ENCODE measurements at places on chromosomes 5 and 9.

DNA sequence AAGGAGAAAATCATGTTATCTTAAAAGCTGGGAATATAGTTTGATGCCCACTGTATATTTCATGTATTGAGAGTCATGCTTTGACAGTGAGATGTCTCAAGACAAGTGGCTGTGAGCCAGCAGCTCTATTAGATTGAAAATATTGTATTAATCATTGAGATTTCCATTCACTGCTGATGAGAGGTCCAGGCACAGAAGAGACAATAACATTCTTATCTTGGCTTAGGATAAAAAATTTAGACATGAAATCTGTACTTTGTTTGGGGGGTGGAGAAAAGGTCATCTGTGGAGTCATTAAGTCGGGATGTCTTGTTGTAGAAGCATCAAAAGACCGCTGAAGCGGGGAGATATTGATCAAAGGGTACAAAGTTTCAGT is 97.9 kb upstream of the EQTN start:
- DNase-seq, result no peak

DNA sequence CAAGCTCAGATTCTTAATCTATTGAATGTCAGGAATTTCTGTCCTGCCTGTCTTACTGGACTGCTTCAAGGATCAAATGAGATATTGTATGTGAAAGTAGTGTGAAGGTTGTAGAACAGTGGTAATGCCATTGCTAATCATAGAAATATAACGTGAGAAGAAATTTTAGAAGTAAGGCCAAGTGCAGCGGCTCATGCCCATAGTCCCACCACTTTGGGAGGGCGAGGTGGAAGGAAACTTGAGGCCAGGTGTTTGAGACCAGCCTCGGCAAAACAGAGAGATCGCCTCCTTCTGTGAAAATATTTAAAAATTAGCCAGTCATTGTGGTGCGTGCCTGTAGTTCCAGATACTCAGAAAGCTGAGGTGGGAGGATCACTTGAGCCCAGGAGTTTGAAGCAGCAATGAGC is 5.1 kb upstream of the HSPA5 start:
- no peak for DNase-seq

GRCh38 chr5:143345671-143346440 is 57.6 kb downstream of the NR3C1 start:
- no peak for DNase-seq

DNA sequence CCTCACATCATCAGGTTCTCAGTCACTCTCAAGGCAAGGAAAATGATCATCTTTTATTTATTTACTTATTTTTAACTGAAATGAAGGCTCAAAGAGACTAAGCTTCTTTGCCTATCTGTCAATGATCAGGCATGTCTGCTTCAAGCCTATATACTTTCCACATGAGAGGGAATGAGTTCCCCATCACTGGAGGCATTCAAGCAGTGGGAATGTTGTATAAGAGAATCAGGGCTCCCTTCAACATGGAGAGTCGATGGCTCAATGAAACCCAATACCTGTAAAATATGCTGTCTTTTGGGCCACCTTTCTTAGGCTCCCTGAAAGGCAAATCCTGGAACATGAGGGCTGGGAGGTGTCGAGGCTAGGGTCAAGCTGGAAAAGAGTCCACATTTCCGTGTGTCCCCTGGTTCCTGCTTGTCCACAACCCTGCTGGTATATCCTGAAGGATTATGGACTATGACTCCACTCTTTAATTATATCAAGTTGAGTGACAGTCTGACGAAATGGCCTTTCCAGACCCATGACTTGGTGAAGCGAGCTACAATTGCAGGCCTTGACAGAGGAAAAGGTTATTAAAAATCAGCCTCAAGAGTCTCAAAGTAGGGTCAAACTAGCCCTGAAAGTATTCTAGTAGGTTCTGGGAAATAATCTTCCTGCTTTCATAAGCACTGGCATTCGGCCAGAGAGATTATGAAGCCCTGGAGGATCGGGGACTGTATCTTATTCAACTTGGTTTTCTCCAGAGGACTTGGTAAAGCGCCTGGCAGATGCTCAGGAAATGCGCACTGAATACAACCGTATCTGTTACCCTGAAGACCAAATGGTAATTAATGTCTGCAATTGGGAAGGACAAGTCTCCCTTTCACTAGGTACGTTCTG is 145.9 kb upstream of the TBC1D2 start:
- no peak for DNase-seq

DNA sequence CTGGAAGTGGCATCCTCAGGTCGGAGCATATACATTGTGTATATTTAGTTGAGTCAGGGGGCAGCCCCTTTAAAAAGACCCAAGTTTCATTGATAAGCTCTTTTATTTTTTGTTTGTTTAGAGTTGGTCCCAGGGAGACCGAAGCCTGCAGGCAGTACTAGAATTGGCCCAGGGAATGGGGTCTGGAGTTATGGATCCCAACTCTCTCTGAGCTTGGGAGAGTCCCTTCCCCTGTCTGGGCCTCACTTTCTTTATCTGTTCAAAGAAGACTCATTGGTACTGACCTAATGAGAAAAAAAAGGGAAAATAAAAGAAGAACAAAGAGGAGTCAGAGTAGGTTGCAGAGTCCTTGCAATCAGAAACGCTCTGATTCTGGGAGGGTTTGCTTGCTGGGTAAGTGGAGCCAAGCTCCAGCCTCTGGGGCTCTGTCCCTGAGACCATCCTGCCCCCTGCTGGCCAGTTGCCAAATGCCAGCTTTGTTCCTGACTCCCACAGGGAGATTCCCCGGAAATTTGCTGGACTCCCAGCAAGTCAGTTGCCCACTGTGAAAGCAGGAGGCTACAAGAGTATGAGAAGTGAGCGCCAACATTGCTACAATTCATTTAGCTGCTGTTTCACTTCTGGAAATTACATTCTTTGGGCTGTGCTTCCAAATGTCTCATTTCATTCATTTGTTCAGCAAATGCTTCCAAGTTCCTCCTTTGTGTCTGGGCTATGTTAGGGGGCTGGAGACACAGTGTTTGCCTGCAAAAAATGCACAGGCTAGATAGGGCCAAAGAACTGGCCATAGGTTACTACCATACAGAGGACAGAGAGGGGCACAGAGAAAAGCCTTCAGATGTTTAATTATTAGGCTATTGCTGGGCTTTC is 156.2 kb downstream of the MELK start:
- peak; percentile 37 for DNase-seq

DNA sequence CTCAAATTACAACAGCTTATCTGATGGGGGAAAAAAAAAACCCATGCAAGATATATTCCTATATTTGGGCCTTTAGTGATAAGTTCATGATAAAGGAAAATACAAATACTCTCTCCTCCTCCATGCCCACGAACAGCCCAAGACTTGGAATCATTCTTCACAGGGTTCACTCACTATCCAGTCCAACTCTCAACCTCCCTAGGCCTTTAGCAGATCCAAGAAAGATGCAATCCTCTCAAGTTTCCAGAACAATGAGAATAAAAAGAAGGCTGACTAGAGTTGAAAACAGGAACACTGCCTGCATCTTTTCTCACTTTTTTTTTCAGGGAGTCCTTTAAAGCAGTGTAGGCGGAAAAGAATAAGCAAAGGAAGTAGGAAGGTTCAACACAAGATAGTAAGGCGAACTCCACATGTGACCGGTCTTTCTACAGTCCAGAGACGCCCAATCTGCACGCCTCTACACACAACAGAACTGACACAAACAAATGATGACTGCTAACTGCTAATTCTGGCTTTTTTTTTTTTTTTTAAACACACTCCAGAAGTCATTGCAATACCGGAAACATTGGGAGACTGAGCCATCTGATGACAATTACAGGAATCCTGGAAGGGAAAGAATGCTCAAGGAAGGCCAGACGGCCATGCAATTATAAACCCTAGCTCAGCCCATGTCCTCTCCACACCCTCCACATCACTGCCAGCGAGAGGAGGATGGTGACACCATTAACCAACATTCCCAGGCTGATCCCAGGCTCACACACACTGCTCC is 75.4 kb downstream of the BNC2 start:
- DNase-seq, result no peak

GRCh38 chr9:131585375-131585774 is 40.1 kb downstream of the PRRT1B start:
- DNase-seq, result no peak

- DNase-seq, result no peak
Measured at GRCh38 chr9:125240649-125240999, 519 bp downstream of the HSPA5 start.

DNA sequence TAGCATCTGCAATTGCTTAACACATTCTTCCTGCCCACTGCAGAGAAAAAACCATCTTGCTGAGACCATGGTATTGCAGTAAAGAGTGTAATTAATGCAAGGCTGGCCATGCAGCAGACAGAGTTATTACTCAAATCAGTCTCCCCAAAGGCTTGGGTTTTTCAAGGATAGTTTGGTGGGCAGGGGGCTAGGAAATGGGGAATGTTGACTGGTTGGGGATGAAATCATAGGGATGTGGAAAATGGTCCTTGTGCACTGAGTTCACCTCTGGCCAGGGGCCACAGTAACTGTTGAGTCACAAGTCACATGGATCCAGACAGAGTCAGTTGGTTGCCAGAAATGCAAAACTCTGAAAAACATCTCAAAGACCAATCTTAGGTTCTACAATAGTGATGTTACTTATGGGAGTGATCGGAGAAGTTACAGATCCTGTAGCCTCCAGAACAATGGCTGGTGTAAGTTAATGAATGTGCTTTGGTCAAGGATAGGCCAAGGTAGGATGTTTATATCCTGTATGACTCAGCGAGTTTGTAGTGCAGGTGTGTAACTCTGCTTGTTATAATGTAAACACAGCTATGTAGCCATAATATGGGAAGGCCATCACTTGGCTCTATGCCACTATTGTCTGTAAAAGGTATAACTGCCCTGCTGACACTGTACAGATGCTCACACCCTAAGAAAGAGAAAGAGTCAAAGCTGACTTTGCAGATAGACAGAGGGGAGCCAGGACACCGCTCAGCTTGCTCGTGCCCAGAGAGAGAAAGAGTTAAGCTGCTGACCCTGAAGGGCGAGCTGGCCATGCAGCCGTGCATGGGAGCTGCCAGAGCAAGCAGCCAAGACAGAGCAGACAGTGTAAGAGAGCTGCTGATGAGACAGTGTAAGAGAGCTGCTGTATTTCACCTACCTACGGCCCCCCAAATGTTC is 27.2 kb downstream of the C9orf152 start:
- no peak for DNase-seq

Data from activated T-cell treated with anti-CD3 and anti-CD28 coated beads for 4 hours (primary cell).